Ascending aorta (tissue), 2 donors: ENCODE measurements at places on chromosomes 16 and 17. TPM values are rescaled to one million over a fixed set of nuclear protein-coding genes. Genes with fewer than 3 reads are reported as not detected.
A peak's percentile ranks its signal among the peaks of the same experiment; 100 is the strongest.

GNGT2 gene
- not detected for total RNA-seq

SPATA32 gene
- total RNA-seq = not detected

DNA sequence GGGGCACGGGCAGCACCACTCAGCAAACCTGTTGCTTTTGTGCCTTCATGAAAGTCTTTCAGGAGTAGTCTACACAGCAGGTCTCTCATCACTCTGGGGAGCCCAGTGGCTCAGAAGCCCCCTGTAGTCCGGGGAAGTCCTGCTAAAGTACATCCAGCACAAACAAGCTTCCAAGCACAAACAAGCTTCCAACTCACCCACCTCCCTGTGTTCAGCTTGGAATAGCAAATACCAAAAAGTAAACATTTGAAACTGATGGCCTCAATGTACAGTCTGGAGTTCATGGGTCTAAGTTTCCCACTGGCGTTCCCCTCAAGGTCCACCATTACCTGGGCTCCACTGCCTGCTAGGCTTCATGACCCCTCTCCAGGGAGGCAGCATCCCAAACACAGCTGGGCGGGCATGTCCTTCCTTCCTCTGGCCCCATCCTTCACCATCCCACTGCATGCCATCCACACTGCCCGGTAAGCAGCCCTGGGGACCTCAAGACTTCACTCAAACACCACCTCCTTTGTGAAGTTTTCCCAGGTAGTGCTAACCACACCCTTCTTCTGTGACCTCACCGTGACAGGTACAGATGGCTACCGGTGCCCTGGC is 62.8 kb upstream of the SIAH1 start:
- no peaks in the 10 kb centered on the region for H3K27me3 ChIP-seq
- no peak overlapping the region for H3K27ac ChIP-seq
- no peaks in the 10 kb centered on the region for H3K36me3 ChIP-seq
- no peak overlapping the region for H3K4me3 ChIP-seq

- no peaks in the 10 kb centered on the region for H3K27me3 ChIP-seq
- no peaks in the 10 kb centered on the region for H3K4me1 ChIP-seq
- no peak overlapping the region for H3K4me3 ChIP-seq
- no peak overlapping the region for H3K27ac ChIP-seq
- no peaks in the 10 kb centered on the region for H3K36me3 ChIP-seq
Observed at GRCh38 chr17:43599046-43599395, 52.9 kb upstream of the ETV4 start.

GRCh38 chr16:71229344-71229743 is 1.2 kb downstream of the HYDIN start:
- H3K4me1 ChIP-seq = no peaks in the 10 kb centered on the region
- no peak overlapping the region for H3K27ac ChIP-seq
- no peak for DNase-seq
- no peaks in the 10 kb centered on the region for H3K36me3 ChIP-seq
- no peaks in the 10 kb centered on the region for H3K27me3 ChIP-seq
- H3K4me3 ChIP-seq = no peak overlapping the region

DNA sequence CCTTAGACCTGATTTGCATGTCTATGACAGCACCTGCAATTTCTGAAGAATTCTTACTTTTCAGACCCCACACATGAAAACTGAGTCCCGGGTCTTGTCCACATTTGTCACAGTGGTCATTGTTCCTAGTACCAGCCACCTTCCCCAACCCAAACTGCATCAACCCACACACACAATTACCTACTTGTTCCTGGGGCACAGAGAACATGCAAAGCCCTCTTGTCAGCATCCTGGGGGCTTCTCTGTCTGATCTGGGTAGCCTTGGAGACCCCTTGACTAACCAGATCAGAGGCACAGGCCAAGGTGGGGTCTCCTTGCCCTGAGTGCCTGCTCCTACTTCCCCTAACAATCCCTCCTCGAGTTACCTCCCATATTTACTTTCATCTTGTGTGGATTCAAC is 36.7 kb upstream of the PIK3R6 start:
- H3K27ac ChIP-seq = no peak overlapping the region
- no peaks in the 10 kb centered on the region for H3K27me3 ChIP-seq
- no peaks in the 10 kb centered on the region for H3K36me3 ChIP-seq
- H3K4me3 ChIP-seq = no peak overlapping the region
- no peaks in the 10 kb centered on the region for H3K4me1 ChIP-seq
- DNase-seq = no peak

DNA sequence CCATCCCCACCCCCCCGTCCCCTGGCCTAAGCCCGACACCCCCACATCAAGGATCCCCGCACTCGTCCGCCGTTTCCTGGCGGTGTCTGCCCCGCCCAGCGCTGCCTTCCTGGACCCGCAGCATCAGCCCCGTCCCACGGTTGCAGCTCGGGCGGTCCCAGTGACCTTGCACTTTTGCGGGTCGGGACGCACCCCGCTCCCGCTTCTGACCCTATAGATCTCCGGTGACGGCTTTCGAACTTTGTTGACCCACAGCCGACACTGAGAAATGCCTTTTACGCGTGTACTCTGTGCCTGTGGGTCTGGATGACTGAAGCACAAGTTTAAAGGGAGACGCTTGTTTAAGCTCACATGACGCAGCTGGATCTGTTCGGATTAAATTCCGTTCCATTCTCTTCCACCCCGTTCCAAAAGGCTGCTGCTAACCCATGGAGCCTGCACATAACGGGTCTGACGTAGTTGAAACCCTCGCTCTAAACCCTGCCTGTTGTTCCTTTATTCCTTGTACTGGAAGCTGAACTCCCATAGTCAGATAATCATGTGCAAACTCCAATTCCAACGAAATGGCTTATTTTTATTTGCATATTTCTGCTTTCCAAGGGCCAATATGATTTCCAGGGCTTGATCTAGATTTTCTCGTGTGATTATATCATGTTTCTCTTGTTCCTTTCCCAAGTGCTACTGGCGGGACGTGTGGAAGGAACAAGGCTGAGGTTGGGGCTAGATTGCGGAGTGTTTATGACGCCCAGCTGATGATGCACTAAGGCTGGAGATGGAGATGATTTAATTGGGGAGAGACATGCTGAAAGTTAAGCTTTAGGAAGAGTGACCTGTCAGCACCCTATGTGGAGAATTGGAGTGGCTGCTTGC is 834 bp downstream of the FLYWCH1 start:
- peak overlapping the region; percentile 73 for H3K4me3 ChIP-seq
- H3K36me3 ChIP-seq = peaks cover 20% of the 10 kb centered on the region
- H3K27ac ChIP-seq = peak overlapping the region; percentile 83
- no peaks in the 10 kb centered on the region for H3K27me3 ChIP-seq
- no peak for DNase-seq

GRCh38 chr17:46003907-46004748 is 5.1 kb downstream of the STH start:
- no peaks in the 10 kb centered on the region for H3K36me3 ChIP-seq
- no peak overlapping the region for H3K27ac ChIP-seq
- DNase-seq = no peak
- H3K27me3 ChIP-seq = no peaks in the 10 kb centered on the region

GRCh38 chr17:50834429-50835300 is 721 bp upstream of the WFIKKN2 start:
- no peak overlapping the region for H3K27ac ChIP-seq
- no peaks in the 10 kb centered on the region for H3K36me3 ChIP-seq
- no peaks in the 10 kb centered on the region for H3K4me1 ChIP-seq
- DNase-seq = no peak
- no peaks in the 10 kb centered on the region for H3K27me3 ChIP-seq
- peak overlapping the region; percentile 43 for H3K4me3 ChIP-seq

DNA sequence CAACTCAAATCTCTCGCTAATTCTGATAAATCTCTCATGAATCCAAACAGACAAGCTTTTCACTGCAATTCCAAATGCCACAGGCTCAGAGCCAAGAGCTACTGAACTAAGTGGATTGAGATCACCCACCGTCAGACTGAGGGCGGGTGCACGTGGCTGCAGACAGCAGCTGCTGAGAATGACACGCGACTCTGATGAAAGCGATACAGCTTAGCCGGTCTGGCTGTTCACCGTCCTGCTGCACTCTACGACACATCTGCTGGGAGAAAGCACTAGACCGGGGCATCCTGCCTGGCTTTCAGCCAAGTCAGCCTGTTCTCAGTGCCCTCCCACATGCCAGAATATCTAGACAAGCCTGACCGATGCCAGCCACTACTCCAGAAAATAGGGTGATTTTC is 42.6 kb downstream of the KLHDC4 start:
- no peak overlapping the region for H3K4me3 ChIP-seq
- no peaks in the 10 kb centered on the region for H3K27me3 ChIP-seq
- H3K36me3 ChIP-seq = peaks cover 15% of the 10 kb centered on the region
- no peaks in the 10 kb centered on the region for H3K4me1 ChIP-seq
- no peak for DNase-seq
